Metanephros (tissue), 2 donors: ENCODE measurements at places on chromosomes 16 and 17. TPM values are rescaled to one million over a fixed set of nuclear protein-coding genes. Genes with fewer than 3 reads are reported as not detected.

SLC7A6OS gene
- 15.5 TPM for total RNA-seq

HSD17B2 gene
- total RNA-seq, result 43.8 TPM

RRAD gene
- total RNA-seq, result 21.4 TPM

GRB7 gene
- 35.7 TPM for total RNA-seq

ALDOC gene
- 15.1 TPM for total RNA-seq

CACNG3 gene
- total RNA-seq, result not detected

RNF222 gene
- not detected for total RNA-seq

MYH11 gene
- 11.3 TPM for total RNA-seq

INCA1 gene
- 0.58 TPM for total RNA-seq

RTN4RL1 gene
- 1.9 TPM for total RNA-seq

PYDC1 gene
- total RNA-seq, result not detected

CFAP52 gene
- total RNA-seq, result 1.1 TPM

SSTR5 gene
- 0.82 TPM for total RNA-seq

CCL14 gene
- total RNA-seq, result 6.8 TPM

PDIA2 gene
- 0.47 TPM for total RNA-seq

NPIPA5 gene
- not detected for total RNA-seq

SLC16A13 gene
- 1.6 TPM for total RNA-seq

RNU2-1 gene
- not detected for total RNA-seq

HEATR9 gene
- not detected for total RNA-seq

KRT15 gene
- 1.1 TPM for total RNA-seq

EVPLL gene
- total RNA-seq, result 1.9 TPM

TNFRSF13B gene
- total RNA-seq, result not detected

OR2C1 gene
- total RNA-seq, result 1.3 TPM

C17orf50 gene
- total RNA-seq, result not detected

TBC1D3K gene
- total RNA-seq, result not detected

CSNK2A2 gene
- total RNA-seq, result 36.6 TPM

LAT gene
- 5.4 TPM for total RNA-seq

ARL5C gene
- not detected for total RNA-seq

SEPTIN12 gene
- total RNA-seq, result not detected
